Stimulated activated CD4-positive, alpha-beta T cell treated with anti-CD3 and anti-CD28 coated beads, TNF-alpha, amount 100 ng/mL, for 48 hours (primary cell): ENCODE measurements at places on chromosomes 1 and 21.

DNA sequence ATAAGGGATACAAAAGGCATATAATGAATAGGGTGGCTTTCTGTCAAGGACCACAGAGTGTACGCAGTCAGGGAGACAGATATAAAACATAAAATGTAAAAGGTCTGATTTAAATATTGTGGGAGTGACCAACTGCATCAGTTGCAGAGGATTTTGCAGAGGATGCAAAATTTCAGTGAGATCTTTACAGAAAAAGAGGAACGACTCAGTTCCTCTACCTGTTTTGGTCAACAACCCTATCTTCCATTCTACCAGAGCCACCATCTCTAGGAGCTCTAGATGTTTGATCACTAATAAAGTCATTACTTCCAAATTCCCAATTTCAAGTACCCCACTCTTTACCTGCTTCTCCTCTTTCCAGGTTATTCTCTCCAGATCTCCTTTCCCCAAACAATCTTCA is 16.5 kb downstream of the SOD1 start:
- DNase-seq: no peak

- no peak for DNase-seq
Observed at GRCh38 chr1:80896781-80897356, 903.9 kb upstream of the ADGRL2 start.

GRCh38 chr21:33899199-33899598 is 16.4 kb downstream of the ATP5PO start:
- no peak for DNase-seq

- DNase-seq: no peak
Observed at GRCh38 chr1:56897150-56898004, 42.8 kb downstream of the C8A start.

GRCh38 chr1:213124590-213124989 is 73.5 kb downstream of the RPS6KC1 start:
- DNase-seq: no peak

- DNase-seq: no peak
Observed at GRCh38 chr1:167095368-167095767, 1.5 kb downstream of the STYXL2 start.

GRCh38 chr1:232578651-232579195 is 51.2 kb downstream of the SIPA1L2 start:
- DNase-seq: no peak

- DNase-seq: no peak
Observed at GRCh38 chr1:162832470-162832869, 28.5 kb downstream of the CCDC190 start.

- DNase-seq: no peak
Observed at GRCh38 chr21:20527731-20528460, 470.3 kb upstream of the NCAM2 start.

- no peak for DNase-seq
Observed at GRCh38 chr1:216766633-216767327, 43.6 kb upstream of the ESRRG start.

GRCh38 chr1:230143534-230143933 is 76.5 kb downstream of the GALNT2 start:
- DNase-seq: no peak
